ENCODE measurements at places on chromosomes 5 and 9.

DNA sequence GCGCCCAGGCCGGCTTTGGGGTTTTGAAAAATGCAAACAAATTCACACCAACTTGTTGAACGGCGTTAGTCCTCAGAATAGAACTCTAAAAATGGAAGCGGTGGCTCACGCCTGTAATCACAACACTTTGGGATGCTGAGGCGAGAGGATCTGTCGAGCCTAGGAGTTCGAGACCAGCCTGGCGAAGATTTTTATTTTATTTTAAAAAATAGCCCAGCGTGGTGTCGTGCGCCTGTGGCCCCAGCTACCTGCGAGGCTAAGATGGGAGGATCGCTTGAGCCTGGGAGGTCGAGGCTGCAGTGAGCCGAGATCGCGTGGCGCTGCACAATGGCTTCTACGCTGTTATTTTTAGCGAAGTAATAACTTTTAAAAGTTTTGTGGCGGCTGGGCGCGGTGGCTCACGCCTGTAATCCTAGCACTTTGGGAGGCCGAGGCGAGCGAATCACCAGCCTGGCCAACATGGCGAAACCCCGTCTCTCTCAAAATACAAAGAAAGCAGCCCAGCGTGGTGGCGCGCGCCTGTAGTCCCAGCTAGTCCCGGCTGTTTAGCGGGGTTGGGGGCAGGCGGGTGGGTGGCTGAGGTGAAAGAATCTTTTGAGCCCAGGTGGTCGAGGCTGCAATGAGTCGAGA, 694 bp upstream of the PLIN2 start:
- DNase-seq, result peak; percentile 41

DNA sequence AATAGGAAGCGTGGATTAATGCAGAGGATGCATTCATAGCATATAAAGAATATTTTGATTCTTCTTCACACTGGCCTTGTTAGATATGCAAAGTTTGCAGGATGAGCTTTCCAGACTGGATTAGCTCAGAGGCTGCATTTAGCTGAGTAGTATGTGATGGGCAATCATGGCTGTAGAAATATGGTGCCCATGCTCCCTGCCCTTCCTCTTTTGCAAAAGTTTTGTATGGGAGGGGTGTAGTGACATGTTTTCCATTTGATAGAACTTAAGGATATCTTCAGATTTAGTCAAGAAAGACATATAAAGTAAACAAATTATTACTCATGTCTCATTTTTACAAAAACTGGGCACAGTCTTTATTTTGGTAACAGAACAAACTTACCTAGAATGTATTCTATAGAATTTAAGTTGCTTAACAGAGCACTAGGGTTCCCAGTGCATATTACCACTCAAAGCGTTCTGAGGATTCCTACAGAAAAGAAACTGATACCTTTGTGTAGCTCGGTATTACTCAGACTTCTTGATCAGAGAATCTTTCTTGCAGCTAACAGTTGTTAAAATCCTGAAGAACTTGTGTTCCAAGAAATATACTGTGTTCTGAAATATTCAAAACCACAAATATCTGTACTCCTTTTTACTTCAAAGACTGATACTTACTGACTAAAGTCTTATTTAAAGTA, 9.8 kb downstream of the GTF3C4 start:
- DNase-seq, result no peak

DNA sequence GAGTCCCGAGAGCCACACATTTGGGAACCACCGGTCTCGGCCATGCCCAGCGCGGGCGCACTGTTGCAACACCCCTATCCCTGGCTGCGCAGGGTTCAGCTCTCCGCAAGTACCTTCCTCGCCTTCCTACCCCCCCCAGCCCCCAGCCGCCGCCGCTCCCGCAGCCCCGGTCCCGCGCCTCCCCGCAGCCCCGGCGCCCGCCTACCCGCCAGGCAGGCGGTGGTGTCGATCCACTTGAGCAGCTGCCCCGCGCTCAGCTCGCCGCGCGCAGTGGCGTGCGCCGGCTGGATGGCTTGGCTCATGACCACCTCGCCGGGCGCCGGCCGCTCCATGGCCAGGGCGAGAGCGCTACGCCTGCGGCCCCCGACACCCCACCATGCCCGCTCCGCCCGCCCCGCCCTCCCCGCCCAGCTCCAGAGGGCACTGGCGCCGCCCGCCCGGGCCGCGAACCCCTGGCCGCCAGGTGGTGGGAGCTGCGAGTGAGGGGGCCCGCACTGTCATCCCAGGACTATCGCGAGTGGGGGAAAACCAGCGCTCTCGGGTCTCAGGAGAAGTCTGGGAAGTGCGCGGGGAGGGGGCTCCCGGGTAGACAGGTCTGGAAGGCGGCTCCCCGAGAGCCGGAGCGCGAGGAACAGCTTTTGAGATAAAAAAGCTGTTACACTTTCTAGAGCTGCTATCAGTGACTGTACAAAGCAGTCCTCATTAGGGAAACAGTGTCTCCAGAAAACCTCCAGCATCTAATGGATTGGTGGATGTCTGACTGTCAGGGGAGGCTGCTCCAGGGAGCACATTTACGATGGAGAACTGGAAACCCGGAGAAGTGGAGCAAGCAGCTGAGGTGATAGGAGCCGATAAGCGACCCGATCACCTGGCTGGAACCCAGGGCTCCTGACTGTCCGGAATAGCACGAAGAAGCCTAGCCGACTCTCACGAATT, at the start of gene ACOT12:
TSS of gene ACOT12 (minus strand) at position 352 of the 936 bp plus-strand sequence. CDS start at position 332, 20 bp downstream.
- DNase-seq, result no peak

- no peak for DNase-seq
These were observed 942.9 kb downstream of the CDH18 start for GRCh38 chr5:19044931-19045695.

DNA sequence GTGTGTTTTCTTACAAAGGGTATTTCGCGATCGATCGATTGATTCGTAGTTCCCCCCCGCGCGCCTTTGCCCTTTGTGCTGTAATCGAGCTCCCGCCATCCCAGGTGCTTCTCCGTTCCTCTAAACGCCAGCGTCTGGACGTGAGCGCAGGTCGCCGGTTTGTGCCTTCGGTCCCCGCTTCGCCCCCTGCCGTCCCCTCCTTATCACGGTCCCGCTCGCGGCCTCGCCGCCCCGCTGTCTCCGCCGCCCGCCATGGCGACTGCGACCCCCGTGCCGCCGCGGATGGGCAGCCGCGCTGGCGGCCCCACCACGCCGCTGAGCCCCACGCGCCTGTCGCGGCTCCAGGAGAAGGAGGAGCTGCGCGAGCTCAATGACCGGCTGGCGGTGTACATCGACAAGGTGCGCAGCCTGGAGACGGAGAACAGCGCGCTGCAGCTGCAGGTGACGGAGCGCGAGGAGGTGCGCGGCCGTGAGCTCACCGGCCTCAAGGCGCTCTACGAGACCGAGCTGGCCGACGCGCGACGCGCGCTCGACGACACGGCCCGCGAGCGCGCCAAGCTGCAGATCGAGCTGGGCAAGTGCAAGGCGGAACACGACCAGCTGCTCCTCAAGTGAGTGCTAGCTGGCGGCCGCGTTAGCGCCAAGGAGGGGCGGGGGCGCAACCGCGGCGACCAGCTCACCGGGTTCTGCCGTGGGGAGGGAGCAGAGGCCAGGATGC, 480 bp downstream of the LMNB1 start:
- DNase-seq, result peak; percentile 53

DNA sequence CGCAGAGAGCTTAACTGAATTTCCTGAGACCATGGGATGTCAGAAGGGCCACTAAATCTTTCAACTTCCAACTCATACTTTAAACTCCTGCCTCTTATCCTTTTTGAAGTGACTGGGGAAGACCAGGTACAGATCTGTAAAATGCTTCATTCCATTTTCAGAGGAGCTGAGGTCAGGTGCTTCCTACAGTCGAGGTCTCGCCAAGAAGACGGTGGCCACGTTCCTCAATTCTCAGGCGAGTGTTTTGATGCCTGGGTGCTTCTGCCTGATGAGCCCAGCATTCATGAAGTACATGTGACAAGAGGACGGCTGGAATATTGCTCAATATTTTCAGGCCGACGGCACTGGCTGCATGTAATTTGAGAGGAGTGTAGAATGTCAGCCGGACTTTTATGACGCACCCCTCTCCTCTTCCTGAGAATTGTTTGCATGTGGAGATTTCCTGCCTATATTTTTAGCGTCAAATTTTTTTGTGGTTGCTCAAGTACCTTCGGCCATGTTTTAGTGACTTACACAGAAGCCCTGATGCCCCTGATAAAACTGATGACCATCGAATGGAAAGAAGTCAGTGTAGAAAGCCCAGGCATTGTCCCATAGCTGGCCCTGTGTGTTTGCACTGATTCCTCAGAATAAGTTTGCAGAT, 38.8 kb upstream of the GLRX start:
- no peak for DNase-seq

- no peak for DNase-seq
These were observed 6.5 kb upstream of the ACSL6 start for GRCh38 chr5:132017738-132018625.

DNA sequence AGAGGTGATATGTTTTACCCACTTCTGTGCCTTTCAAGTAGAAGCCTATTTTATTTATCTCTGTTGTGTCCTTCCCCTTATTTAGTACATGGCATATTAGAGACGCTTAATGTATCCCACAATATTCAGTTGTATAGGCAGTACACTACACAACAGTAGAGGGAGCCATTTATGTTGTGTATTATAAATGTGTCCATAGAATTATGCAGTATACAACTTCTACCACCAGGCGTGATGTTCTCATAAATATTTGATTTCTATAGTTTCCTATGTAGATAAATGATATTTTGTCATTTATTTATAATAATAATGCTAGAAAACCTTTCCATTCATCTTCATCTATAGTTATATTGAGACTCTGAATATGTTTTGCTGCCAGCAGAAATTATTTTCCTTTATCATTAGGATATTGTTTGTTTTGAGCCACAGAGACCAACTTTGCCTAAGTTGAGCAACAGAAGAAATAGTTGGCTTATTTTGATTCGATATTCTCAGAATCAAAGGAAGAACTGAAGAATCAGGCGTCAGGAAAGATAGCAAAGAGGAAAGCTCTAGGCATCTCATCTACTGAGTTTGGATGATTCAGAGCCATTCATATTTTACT, 81.7 kb downstream of the ADAMTS19 start:
- no peak for DNase-seq

- DNase-seq, result no peak
These were observed 14.9 kb downstream of the ARHGEF28 start for GRCh38 chr5:73640861-73641320.

- no peak for DNase-seq
These were observed 30.5 kb upstream of the ZSWIM6 start for GRCh38 chr5:61301341-61302199.

DNA sequence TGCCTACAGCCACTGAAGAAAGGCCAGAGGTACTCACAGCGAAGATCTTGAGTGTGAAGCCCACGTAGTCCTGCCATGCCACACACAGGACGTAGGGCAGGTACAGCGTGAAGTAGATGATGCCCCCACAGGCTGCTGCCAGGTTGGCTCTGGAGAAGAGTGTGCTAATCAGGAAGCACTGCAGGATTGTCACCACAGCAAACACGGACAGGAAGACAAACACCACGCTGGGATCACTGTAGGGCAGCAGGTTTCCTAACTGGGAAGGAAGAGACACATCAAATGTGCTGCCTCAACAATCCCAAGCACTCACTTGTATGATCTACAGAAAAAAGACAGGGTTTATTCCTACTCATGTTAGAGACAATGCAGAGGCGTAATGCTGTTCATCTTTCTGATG, 63.0 kb downstream of the NIPSNAP3B start:
- DNase-seq, result no peak

DNA sequence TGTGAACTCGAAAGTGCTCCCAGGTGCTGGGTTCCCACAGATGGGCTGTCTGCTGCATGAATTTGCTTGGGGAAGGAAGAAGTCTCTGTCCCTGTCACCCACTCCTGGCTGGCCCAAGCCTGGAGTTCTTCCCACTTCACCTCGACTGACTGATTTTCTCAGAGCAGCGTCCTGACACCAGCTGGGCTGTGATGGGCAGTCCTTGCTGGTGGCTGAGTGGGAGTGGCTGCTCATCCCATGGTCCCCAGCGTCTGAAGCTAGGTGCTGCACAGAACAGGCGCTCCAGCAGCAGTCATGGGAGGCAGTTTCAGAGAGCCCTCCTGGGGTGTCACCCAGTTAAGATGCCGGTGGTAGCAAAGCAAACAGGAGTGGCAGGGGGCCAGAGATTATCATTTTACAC, 10.1 kb upstream of the NEURL1B start:
- no peak for DNase-seq

DNA sequence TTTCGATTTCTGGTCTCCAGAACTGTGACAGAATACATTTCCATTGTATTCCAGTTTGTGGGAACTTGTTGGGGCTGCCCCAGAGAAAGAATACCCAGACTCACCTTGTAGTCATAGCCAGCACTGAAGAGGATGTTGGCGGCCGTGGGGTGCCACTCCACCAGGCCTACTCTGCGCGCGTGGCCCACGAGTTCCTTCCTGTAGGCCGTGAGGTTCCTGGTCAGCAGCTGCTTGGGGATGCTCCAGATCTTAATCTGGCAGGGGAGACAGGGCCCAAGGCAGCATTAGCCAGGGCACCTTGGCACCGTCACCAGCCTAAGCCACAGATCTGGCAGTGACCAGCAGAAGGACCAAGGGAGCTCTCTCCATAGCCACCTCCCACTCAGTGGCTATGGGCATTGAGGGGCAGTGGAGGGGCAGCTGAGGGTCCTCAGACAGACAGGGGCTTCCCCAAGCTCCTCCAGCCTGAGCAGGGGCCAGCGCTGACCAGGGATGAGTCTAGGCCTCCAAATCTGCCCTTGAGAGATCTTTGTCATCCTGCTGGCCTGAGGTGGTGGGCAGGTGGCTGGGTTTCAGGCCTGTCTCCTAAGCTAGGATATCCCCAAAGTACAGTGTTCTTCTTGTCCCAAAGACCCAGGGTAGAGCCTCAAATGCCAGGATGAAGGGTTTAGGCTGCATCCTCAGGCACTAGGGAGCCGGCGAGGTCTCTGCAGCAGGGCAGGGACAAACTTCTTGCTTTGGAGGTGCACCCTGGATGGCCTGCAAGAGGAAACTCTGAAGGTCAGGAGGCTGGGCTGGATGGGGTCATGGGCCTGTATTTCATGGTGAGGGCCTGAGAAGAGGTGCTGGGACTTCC, 15.9 kb upstream of the TRIM14 start:
- no peak for DNase-seq

DNA sequence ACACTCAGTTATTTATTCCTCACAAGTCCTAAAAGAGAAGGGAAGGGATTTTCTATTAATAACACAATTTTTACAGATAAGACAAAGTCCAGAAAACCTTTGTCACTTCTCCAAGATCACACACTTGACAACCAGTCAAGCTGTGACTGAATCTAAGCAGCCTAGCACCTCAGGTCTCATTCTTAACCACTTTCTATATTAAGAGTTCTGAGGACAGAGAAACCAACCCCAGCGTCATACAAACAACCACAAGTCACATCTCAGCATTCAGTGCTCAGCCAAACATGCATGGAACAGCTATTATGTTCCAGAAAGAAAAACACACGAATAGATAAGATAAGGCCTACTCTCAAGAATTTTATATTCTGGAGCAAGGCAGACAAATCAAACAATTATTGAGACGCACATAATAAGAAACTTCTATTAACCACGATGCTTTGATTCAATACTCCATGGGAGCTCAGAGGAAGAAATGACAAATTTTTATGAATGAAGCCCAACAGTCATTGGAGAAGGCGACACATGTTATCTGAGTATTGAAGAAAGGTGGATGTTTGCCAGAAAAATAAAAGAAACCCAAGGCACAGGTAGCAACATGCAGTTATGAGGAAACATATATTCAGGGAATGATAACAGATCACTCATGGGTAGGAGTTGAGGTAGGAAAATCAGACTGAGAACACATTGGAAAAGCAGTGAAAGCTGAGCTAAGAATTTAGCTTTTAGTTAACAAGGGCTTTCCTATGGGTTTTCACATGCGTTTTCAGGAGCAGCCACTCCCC, 113.1 kb downstream of the HTR4 start:
- DNase-seq, result no peak
